Panc1 (cell line): ENCODE measurements at places on chromosomes 7 and 10. TPM values are rescaled to one million over a fixed set of nuclear protein-coding genes. Genes with fewer than 3 reads are reported as not detected.

DNA sequence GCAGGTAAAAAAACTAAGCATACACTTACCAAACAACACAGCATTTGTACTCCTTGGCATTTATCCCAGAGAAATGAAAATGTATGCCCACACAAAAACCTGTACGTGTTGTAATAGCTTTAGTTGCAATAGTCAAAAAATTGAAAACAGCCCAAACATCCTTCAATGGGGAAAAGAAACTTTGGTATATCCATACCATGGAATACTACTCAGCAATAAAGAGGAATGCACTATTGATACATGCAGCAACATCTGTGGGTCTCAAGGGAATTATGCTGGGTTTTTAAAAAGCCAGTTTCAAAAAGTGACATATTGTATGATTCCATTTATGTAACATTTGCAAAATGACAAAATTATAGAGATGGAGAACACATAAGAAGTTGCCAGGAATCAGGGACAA, 35.4 kb downstream of the DPCD start:
- no peak for DNase-seq

DNA sequence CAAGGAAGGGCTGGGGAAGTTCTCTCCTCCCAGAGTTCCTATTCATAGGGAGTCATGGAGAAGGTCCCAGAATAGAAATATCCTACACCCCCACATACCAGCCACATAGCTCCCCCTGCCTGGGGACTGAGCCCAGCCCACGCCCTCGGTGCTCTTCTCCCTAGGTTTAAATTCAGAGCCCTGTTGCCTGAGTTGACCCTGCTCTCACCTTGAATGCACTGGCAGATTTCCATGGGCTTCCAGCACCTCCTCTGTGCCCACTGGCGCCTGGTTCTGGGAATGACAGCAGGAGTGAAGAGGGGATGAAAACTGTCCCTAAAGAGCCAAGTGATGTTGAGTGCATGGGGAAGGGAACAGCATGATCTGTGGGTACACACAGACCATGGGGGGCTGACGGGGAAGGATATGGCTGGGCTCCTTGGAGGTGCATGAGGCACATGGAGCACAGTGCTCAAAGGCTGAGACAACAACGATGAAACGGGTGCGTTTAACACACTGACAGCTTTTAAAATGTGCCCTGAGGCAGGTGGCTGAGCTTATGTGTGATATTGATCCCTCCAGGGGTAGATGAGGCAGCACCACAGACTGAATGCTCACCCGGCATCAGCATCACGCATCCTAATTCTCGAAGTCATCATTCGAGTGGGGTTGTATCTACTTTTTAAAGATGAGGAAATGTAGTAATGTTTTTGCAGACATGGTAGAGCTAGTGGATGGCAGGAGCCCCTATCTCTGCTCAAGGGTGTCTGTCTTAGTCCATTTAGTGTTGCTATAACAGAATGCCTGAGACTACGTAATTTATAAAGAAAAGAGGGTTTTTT, 53.7 kb upstream of the IGFBP3 start:
- DNase-seq, result no peak

DNA sequence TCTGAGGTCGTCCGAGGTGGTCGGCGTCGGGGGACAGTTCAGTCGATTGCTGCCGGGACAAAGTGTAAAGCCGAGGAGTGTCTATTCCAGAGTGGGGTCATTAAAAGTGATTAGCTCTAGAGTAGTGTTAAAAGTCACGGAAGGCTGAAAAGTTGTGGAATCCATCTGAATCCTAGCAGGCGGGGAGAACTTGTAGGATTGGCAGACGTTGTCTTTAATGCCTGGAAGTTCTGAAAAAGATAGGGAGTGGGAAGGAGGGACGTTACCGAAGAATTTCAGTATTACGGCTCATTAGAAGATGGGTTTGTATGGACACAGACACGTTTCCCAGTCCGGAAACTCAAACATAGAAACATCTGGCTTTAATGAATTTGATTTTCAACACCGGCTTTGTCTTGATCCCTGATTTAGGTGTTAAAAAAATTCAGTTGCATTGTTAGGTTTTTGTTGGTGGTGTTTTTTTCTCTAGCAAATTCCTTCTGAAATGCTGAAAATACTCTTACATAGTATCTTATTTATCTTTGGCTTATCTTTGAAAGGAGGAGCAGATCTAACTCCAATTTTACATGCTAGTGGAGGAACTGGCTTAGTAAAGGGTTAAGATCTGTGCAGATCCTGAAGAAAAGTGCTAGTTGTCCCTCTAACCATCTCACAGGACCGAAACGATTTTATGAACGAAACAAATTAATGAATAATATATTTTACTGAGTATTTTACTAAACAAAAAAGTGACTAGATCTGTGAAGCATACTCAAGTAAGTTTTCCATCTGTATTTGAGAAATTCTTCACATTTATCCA, 900 bp downstream of the MKLN1 start:
- DNase-seq, result no peak

Gene ANKIB1
- 83.8 TPM for total RNA-seq

- DNase-seq, result no peak
These were observed 152.4 kb upstream of the ADO start for GRCh38 chr10:62652114-62652513.

Gene PIK3CG
- total RNA-seq, result 0.13 TPM

- DNase-seq, result no peak
These were observed 19.0 kb upstream of the TMEM26 start for GRCh38 chr10:61472090-61472674.
